Activated CD4-positive, alpha-beta T cell treated with anti-CD3 and anti-CD28 coated beads for 36 hours (primary cell): ENCODE measurements at places on chromosomes 3 and 15. TPM values are rescaled to one million over a fixed set of nuclear protein-coding genes. Genes with fewer than 3 reads are reported as not detected.

- no peak for DNase-seq
- peak overlapping the region; percentile 71 for H3K4me3 ChIP-seq
- peaks cover 16% of the 10 kb centered on the region for H3K4me1 ChIP-seq
Observed at GRCh38 chr3:12797124-12797891, 828 bp downstream of the CAND2 start.

The C2CD4A gene
- total RNA-seq, result 0.61 TPM

- H3K4me1 ChIP-seq, result peaks cover 77% of the 10 kb centered on the region
- peak; percentile 76 for DNase-seq
- H3K27ac ChIP-seq, result peak overlapping the region; percentile 79
- H3K27me3 ChIP-seq, result peaks cover 2% of the 10 kb centered on the region
Observed at GRCh38 chr15:70504299-70504951, 258.9 kb downstream of the UACA start.

- H3K4me3 ChIP-seq, result no peak overlapping the region
- no peaks in the 10 kb centered on the region for H3K27me3 ChIP-seq
- DNase-seq, result no peak
- H3K27ac ChIP-seq, result no peak overlapping the region
- H3K4me1 ChIP-seq, result peaks cover 18% of the 10 kb centered on the region
- H3K36me3 ChIP-seq, result no peaks in the 10 kb centered on the region
Observed at GRCh38 chr15:77384086-77384485, 35.8 kb downstream of the PEAK1 start.

DNA sequence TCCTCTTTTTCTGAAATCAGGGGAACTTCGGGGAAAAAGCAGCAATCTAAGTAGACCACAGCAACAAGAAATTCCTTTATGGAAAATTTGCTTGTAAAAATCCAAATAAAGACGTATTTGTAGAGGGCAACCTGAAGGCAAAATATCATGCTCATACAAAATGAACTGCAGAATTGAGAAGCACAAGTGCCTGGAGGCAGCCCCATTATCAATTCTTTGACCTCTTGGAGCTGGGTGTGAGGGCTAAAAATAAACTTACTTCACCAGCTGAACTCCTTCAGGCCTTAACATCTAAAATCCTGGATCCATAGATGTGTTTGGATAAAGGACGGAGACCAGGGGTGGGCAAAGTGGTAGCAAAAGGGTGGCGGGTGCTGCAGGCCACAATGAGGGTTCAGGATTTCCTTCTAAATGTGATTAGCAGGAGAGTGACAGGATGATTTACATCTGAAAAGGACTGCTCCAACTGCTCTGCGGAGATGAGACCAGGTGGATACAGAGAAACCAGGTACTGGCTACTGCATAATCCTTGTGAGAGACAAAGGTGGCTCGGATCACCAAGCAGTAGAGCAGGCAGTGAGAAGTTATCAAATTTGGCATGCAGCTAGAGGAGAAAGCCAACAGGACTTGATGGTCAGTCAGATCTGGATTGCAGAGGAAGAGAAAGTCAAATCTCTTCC lies 81.7 kb upstream of the TJP1 start:
- H3K27me3 ChIP-seq, result peaks cover 22% of the 10 kb centered on the region
- no peak for DNase-seq
- no peaks in the 10 kb centered on the region for H3K4me1 ChIP-seq
- no peak overlapping the region for H3K27ac ChIP-seq
- H3K4me3 ChIP-seq, result no peak overlapping the region
- H3K36me3 ChIP-seq, result no peaks in the 10 kb centered on the region

GRCh38 chr15:41154412-41154811 lies 38.3 kb upstream of the INO80 start:
- H3K27me3 ChIP-seq, result no peaks in the 10 kb centered on the region
- no peaks in the 10 kb centered on the region for H3K36me3 ChIP-seq
- no peak overlapping the region for H3K27ac ChIP-seq

The GOLGA8T gene
- not detected for total RNA-seq
